Upper lobe of right lung (tissue), 1 donor: ENCODE measurements at places on chromosomes 7 and 10.

DNA sequence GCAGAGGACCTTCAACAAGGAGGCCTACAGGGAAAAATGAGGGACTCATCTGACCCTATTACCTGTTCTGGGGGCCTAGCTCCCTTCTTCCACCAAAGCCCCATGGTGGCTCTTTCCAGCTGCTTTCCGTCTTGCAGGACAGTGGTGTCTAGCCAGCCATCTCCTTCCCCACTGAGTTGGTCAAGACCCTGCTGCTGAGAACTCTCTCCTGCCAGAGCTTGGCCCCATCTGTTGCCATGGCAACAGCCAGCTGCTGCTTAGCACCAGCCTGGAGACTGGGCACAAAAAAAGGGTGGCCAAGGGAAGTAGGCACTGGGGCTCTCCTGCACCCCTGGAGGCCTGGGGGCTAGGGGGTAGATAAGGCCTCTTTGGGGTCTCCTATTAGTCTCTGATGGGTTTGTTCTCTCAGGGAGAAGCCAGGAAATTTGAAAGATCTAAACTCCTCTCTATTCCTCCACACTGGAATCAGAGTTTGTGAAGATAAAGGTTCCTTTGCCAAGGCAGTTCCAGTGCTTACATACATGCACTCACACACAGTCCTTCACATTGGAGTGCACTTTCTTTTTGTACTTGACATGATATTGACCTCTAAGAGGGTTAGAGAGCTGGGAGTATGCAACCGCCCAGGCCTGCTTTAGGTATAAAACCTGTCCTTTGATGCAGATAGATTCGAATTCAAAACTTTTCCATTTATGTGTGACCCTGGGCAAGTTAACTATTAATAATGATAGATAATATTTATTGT, 15.8 kb downstream of the TSPAN33 start:
- DNase-seq = no peak

- no peak for DNase-seq
These were observed 378.4 kb upstream of the NRP1 start for GRCh38 chr10:33712825-33713224.

DNA sequence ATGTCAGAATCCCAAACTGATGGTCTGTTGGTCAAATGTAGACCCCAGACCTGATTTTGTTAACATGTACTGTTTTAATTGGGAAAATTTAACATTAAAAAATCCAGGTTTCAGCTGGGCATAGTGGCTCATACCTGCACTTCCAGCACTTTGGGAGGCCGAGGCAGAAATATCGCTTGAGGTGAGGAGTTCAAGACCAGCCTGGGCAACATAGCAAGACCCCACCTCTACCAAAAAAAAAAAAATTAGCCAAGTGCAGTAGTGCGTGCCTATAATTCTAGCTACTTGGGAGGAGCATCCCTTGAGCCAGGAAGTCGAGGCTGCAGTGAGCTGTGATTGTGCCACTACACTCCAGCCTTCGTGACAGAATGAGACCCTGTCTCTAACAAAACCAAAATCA, 15.9 kb upstream of the CAMK2G start:
- DNase-seq = no peak

DNA sequence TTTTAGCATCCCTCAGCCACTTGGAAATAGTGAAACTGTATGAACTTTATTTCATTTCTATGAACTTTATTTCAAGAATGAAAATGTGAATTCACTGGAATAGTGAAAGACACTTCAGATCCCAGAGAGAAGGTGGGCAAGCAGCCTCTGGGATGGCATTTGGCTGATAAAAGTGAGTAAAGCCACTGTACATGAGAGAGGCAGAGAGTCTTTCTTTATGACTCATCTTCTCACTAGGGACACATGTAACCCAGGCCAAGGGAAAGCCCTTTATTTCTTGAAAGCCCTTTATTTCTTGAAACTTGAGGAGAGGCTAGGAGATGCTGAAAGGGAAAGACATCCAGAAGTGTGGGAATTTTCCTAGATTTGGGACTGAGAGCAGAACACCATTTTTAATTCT, 148.9 kb upstream of the SMIM30 start:
- no peak for DNase-seq

- DNase-seq = no peak
These were observed 168.0 kb upstream of the ZNF32 start for GRCh38 chr10:43816351-43817321.

DNA sequence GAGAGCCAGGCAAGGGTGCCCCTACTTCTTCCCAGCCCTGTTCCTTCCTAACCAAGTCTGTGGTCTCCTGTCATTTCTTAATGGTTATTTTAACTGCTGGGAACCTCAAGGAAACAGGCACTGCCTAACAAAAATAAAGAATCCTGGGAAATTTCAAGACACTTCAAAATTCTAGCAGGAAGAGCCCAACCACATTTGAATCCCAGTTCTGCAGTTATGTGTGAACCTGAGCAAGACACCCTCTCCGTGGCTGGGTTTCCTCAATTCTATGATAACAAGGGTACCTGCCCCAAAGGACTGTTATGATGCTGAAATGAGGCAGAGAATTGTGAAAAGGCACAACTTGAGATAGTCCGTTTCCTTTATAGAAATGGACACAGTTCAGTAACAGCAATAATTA, 36.2 kb upstream of the DUSP5 start:
- DNase-seq = no peak

DNA sequence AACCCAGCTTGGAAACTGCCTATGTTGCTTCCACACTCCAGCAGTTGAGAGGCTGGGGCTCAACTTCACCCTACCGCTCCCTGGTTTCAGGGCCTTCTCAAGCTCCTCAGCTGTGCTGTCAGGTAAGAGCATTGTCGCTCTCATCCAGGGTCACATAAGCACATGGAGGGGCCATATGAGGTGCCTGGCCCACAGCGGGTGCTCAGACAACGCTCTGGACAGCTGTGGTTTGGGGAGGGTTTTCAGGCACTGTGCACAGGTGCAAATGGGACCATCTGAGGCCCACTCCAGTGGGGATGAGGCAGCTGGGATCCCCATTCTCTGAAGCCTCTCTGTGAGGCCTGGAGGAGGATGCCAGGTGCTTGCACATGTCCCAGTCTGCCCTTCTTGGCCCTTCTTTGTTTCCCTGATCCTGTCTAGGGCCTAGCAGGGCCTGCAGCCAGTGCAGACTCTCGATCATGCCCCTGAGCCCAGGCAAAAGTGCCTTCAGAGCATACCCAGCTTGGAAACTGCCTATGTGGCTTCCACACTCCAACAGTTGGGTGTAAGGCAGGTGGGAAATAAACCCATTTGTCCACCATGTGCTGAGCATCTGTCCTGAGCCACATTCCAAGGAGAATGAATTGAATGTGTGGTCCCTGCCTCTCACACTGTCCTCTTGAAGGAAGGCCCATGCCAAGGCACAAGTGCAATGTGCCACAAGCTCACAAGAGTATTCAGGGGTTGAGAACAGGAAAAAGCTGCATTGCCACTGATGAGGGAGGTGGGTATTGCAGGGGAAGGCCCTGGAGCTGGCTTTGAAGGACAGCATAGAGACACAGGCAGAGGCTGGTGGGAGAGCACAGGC, 40.3 kb downstream of the VSTM4 start:
- DNase-seq = no peak

DNA sequence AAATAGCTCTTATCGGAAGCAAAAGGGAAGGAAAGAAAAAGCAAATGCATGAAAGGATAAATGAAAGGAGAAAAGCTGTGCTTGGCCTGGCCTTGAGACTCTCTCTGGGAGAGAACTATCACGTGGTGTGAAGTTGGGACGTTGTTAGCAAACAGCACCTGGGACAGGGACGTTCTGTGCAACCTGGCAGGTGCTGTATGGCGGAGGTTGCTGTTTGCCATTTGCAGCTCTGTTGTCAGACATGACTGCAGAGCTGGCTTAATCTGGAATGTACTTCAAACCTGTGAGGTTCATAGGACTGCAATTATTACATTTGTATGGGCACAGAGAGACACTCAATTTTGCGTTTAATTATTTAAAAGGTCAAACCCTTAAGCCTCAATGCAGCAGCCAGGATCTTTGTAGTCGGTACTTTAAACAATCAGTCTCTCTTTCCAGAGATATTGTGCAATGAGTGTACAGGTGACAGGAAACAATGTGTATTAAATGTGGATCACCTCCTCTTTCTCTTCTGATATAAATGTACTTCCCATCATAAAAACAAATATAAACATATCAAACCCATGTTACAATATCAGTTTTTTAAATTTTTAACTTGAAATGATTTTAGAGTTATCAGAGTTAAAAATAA, 800.5 kb upstream of the KCND2 start:
- no peak for DNase-seq

DNA sequence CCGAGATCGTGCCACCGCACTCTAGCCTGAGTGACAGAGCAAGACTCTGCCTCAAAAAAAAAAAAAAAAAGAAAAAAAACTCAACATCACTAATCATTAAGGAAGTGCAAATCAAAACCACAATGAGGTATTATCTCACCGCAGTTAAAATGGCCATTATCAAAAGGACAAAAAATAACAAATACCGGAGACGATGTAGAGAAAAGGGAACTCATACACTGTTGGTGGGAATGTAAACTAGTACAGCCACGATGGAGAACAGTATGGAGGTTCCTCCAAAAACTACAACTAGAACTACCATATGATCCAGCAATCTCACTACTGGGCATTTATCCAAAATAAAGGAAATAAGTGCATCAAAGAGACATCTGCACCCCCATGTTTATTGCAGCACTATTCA, 24.3 kb downstream of the GRK5 start:
- DNase-seq = no peak

GRCh38 chr10:78416031-78417011, 382.7 kb downstream of the RPS24 start:
- no peak for DNase-seq

- no peak for DNase-seq
These were observed 280.2 kb upstream of the PITRM1 start for GRCh38 chr10:3452683-3453361.

DNA sequence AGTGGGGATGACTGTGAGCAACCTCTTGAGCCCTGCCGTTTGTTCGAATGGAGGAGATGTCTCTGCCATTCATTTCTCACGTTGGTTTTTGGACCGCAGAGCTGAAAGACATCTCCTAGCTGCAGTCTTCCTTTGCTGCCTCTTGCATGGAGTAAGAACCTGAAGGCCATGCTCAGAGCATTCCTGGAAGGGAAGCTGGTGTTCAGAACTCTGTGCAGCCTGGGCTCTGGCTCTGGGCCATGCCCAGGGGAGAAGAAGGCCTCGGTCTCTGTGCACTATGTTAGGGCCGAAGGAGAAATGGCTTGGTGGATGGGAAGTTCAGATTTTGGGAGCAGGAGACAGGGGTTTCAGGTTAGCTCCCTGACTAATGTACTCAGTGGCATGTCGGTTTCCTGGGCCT, 22.9 kb downstream of the SFTPD start:
- DNase-seq = no peak

DNA sequence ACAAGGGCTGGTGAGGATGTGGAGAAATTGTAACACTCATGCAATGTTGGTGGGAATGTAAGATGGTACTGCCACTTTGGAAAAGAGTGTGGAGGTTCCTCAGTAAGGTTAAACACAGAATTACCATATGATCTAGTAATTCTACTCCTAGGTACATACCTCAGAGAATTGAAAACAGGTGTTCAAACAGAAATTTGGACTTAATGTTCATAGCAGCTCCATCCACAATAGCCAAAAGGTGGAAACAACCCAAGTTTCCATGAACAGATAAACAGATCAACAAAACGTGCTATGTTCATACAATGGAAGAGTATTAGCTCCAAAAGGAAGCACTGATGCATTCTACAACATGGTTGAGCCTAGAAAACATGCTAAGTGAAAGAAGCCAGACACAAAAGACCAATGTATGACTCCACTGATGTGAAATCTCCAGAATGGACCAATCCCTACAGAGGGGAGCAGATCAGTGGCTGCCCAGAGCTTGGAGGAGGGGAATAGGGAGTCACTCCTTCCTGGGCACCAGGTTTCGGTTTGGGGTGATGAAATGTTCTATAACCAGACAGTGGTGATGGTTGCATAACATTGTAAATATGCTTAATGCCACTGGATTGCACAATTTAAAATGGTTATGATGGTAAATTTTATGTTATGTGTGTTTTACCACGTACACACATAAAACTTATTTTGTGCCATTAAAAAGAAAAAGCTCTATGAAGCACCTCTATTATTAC, 5.7 kb upstream of the WDR86 start:
- DNase-seq = peak; percentile 41

DNA sequence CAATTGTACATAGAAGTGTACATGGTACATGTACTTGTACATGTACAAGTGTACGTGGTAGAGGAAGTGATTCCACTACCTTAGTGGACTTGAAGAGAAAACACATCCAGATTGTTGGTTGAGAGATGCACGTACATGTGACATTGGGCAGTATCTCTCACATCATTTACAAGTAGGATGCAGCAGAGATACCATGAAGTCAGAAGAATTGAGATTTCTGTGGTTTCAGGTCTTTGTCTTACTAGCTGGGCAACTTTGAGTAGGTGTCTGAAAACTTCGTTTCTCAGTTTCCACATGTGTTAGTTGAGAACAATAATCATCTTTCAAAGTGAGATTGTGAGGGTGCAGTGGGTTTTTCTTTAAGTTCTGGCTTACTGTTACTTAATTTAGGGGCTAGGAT, 21.5 kb downstream of the CLDN12 start:
- DNase-seq = no peak

GRCh38 chr7:100957832-100958421, 8.6 kb downstream of the MUC3A start:
- DNase-seq = no peak

GRCh38 chr7:50362712-50363282, 58.3 kb downstream of the IKZF1 start:
- no peak for DNase-seq

DNA sequence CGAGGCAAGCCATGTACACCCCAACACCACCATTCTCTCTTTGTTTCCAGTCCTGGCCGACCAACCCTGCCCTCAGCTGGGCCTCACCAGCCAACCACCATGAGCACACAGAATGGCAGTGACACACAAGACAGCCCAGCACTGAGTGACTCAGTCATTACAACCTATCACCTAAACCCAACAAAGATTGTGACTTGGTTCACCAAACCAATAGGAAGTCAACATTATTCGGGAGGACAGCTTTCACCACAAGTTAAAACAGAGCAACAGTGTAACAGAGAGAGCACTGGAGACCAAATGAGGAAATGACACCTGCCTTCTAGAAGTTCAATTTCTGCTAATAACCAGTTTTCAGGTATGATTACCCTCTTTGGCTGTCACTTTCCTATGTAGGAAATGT, 72.1 kb downstream of the DNMBP start:
- no peak for DNase-seq

DNA sequence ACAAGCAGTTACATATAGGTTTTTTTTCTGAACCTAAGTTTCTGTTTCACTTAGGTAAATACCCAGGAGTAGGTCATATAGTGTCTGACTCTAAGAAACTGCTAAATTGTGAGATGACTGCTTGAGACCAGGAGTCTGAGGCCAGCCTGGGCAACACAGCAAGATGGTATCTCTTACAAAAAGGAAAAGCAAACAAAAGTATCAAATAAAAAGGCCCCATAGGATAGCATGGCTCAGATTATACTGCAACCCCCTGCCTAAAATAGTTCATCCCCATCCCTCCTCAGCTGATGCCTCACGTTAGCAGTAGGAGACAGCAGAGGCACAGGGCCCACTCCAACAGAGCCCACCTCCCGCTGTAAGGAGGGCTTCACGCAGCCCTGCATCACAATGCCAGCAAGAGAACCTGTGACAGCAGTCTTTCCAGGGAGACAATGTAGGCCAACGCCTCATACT, 90.3 kb downstream of the SRPK2 start:
- DNase-seq = no peak

GRCh38 chr7:55517191-55517633, 55.1 kb downstream of the VOPP1 start:
- DNase-seq = no peak

GRCh38 chr7:16060502-16060901, 360.8 kb downstream of the CRPPA start:
- DNase-seq = no peak
